Dermis microvascular lymphatic vessel endothelial cell (primary cell): ENCODE measurements at places on chromosomes 2 and 18. TPM values are rescaled to one million over a fixed set of nuclear protein-coding genes. Genes with fewer than 3 reads are reported as not detected.

GRCh38 chr2:231622963-231623362 lies 30.3 kb downstream of the TEX44 start:
- no peak for DNase-seq

- no peak for DNase-seq
Observed at GRCh38 chr2:31998731-31999383, 12.0 kb downstream of the MEMO1 start.

DNA sequence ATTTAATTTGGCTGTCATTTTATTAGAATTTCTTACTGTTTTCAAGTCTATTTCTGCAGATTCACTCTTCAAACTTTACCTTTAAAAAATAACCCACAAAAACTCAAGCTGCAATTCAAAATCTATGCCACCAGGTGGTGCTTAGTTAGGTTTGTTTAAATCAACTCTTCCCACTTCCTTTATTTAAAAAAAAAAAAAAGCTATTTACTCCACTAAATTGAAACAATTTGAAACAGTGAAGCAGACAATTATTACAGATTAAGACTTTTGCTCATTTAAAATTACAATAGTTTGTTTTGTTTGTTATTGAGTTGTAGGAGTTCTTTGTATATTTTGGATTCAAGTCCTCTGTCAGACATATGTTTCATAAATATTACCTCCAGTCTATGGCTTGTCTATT lies 300.0 kb downstream of the PDE11A start:
- peak; percentile 38 for DNase-seq

DNA sequence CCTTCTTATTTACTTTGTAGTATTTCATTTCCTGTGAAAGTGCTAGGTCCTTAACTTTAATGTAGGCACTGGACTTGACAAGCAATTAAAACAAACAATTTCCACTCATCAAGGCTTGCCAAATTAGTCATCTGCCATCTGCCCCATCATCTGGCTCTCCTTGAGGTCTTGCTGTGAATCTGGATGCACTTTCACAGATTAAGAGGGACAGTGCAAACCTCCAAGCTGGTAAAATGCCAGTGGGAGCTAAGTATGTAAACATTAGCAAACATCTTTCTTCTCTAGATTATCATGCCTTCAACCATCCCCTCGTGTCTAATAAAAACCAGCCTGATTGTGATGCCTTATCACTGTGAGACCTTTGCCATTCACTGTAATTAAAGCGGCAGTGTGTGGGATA lies 402.9 kb downstream of the ERBB4 start:
- DNase-seq = no peak

DNA sequence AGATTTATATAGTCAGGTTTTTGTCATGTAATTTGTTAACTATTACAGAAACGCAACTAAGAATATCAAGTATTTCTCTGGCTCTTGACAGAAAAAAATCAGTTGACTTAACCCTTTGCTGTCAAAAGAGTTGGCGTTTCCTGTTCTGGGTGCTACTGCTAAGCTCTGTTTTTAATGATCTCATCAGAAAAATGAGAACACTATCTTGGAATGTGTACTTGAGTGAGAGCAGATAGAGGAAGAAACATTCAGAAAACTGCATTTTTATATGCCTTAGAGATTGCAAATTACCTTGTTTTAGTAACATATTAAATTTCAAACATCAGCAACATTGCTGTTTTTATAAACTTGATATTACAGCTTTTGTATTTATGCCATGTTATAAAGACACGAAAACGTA lies 297.9 kb downstream of the RDH14 start:
- DNase-seq = no peak

DNA sequence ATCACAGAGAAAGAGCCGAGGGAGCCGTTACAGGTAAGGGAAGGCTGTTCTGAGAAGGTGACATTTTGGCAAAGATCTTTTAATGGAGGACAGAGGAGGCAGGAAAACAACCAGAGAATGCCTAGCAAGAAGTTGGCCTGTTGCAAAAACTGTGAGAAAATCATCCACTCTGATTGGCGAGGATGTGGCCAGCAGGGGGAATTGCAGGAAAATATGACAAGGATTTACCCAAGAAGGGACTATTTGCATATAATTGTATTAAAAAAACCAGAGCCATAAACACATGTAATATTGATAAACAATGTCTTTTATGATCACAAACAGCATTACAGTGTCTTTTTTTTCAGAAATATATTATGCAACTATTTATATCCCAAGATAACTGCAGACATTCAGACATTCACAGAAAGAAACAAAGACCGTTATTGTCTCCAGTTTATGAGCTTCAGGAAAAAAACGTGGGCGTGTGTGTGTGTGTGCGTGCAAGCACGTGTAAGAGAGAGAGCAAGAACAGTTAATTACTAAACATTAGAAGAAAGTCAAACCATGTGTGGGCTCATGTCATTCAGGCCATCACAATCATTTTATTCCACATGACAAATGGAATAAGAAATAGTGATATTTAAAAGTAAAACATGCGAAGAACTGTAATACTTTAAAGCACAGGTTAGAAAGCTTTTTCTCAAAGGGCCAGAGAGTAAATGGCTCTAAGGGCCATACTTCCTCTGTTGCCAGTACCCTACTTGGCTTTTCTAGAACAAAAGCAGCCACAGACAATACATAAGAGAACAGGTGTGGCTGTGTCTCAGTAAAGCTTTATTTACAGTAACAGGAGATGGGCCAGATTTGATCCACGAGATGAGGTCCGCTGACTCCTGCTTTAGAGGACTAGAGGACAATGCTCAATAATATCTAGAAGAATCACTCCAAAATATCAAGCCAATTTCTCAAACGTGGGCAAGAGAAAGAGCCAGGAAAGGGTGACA lies 324.1 kb downstream of the DLGAP1 start:
- no peak for DNase-seq

- DNase-seq = no peak
Observed at GRCh38 chr2:30938196-30938595, 130.9 kb upstream of the CAPN13 start.

- no peak for DNase-seq
Observed at GRCh38 chr2:226002438-226002837, 602.9 kb downstream of the NYAP2 start.

DNA sequence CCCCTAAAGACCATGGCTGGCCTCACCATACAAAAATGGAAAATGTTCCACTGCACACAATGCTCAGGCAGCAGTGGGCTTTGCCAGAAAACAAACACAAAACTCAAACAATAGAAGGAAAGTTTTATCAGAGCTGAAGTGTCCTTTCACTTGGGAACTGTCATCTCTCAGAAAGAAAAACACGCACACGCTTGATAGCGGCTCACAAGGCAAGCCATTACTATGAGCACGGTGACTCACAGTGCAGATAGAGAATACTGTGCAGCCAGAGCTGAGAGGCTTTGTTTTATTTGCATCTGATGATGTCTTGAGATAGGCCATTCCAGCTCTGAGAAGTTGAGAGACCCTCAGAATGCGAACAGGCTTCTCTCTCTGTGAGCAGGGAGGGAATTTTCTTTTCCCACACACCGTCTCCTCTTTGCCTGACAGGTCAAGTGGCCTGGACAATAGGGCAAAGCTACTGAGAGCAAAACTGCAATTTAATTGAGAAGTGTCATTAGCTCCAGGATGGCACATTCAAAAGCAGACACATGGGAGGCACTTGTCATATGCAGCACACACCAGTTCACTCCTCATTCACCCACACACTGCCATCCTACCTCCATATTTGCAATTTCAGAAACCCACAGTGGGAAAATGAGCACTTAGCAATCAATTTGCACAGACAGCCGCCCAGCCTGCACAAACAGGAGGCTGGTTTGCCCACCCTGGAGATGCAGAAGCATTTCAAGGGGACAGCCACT lies 236.6 kb downstream of the SS18 start:
- DNase-seq = no peak

- peak; percentile 39 for DNase-seq
Observed at GRCh38 chr2:10302479-10303180, at the start of gene HPCAL1. Gene HPCAL1 (plus strand): TSS chr2:10302904. CDS start chr2:10419758, 116,854 bp downstream.

- DNase-seq = peak; percentile 44
Observed at GRCh38 chr18:22399949-22400348, 17.8 kb downstream of the CTAGE1 start.

DNA sequence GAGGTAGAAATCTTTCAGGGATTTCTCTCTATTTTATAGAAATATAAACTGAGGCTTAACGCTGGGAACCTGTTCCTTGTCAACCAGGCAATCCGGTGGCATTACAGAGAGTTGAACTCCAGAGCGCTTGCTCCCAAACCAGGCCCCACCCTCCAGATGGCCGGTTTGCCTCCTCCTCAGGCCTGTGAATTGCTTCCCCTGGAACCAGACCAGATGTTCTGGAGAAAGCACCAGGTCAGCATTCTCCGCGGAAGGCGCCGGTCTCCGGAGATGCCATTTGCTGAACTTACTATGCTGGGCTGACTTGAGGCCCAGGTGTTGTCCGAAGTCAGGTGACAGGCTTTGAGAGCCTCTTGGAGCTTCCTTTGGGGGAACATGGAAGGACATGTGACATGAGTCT lies 17.2 kb downstream of the TNP1 start:
- no peak for DNase-seq

DNA sequence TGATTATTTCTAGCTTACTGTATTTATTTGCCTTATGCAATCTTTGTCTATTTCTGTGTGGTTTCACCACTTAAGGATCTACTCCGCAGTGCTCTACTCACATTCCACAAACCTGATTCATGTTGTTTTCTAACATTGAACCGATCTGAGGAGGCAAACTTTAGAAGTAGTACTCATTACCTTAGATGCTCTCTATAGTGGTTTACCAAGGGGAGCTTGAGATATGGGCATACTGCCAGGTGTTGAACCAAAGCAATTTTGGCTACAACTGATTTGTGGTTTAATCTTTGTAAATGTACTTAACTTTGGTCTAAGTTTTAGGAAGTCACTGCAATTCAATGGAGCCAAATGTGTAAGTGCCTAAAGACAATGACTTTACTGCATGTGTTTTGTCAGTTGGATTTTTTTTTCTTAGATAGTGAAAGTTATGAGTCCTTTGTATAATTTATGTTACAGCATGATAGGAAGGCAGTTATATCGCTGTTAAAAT lies 50.1 kb downstream of the MAP2 start:
- DNase-seq = no peak

- no peak for DNase-seq
Observed at GRCh38 chr2:102376052-102376591, 20.5 kb downstream of the IL18R1 start.

DNA sequence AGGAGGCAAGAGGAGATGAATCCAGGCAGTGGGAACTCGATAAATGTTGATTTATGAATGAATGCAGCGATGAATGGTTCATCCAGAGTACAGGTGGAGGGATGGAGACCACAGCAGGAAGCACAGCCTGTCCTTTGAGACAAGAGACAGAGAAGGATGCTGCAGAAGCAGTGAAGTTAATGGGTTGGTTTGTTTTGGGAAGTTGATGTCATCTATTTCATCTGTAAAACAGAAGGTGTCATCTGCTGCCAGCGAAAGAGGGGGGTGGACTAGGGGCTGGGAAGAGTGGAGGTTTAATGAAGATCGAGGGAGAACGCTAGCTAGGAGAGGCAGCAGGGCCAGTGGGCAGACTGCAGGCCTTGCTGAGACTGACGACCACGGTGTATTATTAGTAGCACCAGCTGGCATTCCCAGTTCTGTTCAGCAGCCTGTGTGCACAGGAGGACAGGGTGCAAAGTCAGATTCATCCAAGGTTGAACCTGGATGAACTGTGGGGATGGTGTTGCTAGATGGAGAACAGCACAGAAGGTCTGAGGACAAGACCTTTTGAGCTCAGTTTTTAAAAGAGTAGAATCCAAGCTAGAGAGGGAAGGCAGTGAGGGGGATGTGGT lies 120.3 kb upstream of the CAPN13 start:
- DNase-seq = no peak

GRCh38 chr2:9805435-9806297 lies 37.6 kb upstream of the TAF1B start:
- no peak for DNase-seq

DNA sequence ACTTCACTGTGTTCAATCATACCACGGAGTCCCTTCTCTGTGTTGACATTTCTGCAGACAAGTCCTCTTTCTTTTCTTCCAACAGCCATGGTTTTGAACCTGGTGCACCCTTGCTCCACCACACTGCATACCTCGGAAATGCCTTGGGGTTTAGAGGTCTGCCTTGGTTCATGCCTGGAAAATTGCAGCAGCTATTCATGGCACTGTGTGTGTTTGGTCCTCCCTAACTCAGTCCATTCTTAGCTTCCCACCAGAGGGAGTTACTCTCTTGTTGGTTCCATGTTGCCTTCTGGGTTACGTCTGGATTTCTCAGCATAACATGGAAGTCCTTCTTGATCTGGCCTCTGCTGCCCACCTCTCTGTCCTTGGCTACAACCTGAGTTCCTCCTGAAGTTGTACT lies 206.0 kb downstream of the FHOD3 start:
- DNase-seq = no peak

DNA sequence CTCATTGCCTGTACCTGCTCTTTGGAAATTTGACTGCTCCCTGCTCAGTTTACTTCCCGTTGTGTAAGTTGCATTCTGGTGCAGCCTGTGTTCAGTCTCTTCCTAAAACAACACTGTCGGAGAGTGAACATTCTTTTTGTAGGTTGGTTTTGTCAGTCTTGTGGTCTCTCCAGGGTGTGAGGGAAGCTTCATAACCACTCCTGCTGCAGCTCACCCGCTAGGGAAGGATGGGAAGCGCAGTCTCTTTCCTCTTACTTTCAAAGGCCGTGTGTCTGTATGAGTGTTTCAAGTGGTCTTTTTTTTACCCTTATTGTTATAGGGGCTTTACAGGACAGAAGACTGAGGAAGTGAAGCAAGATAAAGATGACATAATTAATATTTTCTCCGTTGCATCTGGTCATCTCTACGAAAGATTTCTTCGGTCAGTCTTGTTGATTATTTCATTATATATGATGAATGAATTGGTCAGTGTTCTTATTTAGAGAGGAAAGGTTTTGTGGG lies 87.2 kb downstream of the UGGT1 start:
- no peak for DNase-seq

GRCh38 chr18:25896178-25896780 lies 194.1 kb downstream of the SS18 start:
- DNase-seq = peak; percentile 64

GRCh38 chr2:239726631-239727181 lies 298.4 kb downstream of the NDUFA10 start:
- no peak for DNase-seq

DNA sequence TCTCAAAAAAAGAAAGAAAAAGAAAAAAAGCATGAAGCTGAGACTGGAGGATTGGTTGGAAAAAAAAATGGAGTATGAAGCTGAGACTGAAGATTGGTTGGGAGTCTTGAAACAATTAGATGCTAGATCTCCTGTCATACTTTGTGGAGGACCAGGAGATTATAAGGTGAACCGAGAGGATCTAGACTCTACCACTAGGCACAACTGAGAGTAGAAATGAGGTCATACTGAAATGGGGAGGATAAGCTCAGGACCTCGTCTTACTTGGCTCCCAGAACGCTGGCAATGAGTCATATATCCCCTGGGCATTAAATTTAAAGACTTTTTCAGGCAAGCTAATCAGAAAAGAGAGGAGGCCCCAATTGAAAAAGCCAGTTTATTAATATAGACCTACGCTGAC lies 3.3 kb upstream of the ORC2 start:
- DNase-seq = no peak

- DNase-seq = peak; percentile 32
Observed at GRCh38 chr2:234291765-234292204, 205.1 kb downstream of the ARL4C start.

The TCF7L1 gene
- total RNA-seq = 4.2 and 6.2 TPM in 2 replicates

The UGT1A5 gene
- not detected in 2 replicates for total RNA-seq

The SMYD1 gene
- not detected in 2 replicates for total RNA-seq

The ZNF532 gene
- total RNA-seq = 33.1 and 45.0 TPM in 2 replicates

The SLC5A7 gene
- total RNA-seq = not detected in 2 replicates

The TEX44 gene
- total RNA-seq = not detected in 2 replicates

The ERLEC1 gene
- total RNA-seq = 46.5 and 67.1 TPM in 2 replicates

The GRHL1 gene
- 0.26 and 0.76 TPM in 2 replicates for total RNA-seq

The BCL2 gene
- total RNA-seq = 1.3 and 1.8 TPM in 2 replicates

The CRYBA2 gene
- not detected in 2 replicates for total RNA-seq

The LDLRAD4 gene
- 6.7 and 20.9 TPM in 2 replicates for total RNA-seq

The LBX2 gene
- total RNA-seq = 0.39 and 0.51 TPM in 2 replicates

The ARHGEF4 gene
- total RNA-seq = 0.26 and 0.63 TPM in 2 replicates

The CFAP65 gene
- not detected in 2 replicates for total RNA-seq
